BE2C (cell line): ENCODE measurements at places on chromosomes 2 and 18.

DNA sequence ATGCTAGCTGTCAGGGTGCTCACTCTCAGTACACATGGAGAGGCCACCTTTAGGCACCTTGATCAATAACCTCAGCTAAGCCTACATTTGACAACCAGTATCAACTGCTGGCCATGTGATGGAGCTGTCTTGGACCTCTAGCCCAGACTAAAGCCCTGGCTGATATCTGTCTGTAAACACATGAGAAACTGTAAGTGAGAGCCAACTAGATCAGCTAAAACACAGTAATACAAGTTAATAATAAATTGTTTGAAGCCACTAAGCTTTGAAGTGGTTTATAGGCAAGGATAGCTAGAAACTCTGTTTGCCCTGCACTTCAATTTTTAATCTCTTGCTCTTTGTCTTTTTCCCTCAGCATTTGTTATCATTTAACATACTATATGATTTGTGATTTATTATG, 407.1 kb downstream of the SPAG16 start:
- no peak for DNase-seq

GRCh38 chr2:96315400-96316071, 9.6 kb upstream of the ITPRIPL1 start:
- DNase-seq, result no peak

DNA sequence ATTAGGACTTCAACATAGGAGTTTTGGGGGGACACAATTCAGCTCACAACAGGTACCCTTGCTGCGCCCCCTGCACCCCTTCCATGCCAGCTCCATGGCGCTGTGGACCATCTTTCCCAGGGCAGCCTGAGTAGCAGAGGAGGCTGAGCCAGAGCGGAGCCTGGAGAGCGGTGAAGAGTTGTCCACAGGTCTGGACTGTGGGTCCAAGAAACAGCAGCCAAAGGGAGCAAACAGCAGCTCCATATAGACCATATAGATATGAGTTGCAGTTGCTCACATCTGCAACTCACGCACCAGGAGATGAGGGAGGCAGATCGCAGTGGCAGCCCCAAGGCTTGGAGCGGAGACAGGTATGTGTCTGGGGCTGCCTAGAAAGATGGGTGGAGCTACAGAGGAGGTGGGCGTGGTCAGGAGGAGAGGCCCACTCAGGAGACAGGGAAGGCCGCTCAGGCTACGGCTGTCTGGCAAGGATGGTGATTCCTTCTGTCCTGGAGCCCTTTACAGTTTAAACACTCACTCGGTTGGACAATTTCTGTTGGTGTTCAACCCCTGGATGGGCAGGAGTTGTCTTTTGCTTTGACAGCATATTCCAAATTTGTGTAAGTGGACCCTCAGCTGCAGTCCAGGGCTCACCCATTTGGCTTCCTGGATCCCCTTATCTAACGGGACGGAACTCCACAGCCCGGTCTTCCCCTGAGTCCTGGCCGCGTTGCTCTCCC, 155.1 kb downstream of the LPIN1 start:
- DNase-seq, result peak; percentile 16

DNA sequence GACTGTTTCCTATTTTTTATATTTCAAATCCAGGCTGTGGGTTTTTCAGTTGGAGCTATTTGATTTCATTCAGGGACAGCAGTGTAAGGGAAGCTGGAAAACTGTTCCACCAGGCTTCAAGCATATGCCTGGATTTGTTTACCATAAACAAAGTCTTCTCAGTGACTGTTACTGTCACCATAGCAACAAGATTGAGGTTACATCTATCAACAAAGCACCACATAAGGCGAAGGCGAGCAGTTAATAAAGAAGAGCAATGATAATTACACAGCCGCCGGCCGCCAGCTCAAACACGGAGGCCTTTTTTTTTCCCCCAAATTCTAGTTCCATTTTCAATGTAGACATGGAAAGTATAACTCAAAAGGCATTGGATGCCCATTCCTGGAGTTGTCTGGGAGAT, 553.7 kb upstream of the SYT4 start:
- no peak for DNase-seq

GRCh38 chr18:12656938-12657683, 796 bp downstream of the SPIRE1 start:
- peak; percentile 35 for DNase-seq

GRCh38 chr2:26769089-26769761, 5.1 kb downstream of the SLC35F6 start:
- DNase-seq, result no peak

DNA sequence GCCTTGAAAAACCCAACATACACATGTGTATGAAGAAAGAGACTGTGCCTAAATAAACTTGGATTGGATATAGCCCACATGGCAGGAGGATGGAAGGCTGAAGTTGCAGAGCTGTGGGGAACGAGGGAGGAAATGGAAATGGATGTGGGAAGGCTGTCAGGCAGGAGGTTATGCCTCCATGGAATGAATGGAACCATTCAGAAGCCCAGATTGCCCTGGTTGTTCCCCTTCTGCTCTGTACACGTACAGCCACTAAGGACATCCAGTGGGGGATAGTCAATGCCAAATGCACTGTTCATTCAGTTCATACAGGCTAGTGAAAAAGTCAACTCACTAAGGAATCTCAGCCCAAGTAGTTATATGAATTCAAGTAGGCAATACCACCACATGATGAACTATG, 463.7 kb downstream of the TNS1 start:
- DNase-seq, result no peak

- no peak for DNase-seq
Observed at GRCh38 chr2:17208511-17208910, 309.7 kb downstream of the RAD51AP2 start.
